ENCODE measurements at places on chromosomes 3 and 15.

DNA sequence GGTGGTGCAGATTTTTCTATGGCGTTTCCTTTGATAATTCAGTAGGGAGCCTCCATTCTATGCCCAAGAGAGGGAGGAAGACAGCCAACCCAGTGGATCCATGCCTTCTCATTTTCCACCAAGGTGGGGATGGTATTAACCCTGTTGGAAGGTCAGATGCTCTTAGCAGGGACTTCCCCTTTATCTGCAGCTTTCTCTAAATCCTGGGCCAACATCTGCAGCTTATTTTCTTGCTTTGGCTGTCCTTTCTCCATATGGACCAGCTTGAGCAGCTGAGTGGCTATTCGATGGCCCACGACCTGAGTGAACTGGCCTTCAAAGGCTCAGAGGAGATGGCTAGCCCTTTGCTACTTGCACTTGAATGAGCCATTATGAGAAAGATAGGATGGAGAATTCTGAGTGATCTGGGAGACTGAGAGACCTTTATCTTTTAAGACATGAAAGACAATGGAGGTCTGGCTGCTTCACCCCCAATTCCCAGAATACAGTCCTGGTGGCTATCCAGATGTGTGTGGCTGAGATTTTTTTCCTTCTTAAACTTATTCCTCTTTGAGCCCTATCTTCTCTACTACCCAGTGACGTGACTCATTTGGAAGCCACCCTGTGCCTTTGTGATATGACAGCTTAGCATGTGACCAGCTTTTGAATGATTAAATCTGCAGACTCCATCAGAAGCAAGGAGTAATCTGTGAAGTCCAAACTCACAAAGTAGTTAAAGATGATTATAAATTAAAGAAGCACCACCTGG lies 39.6 kb upstream of the TRAK1 start:
- DNase-seq, result no peak

GRCh38 chr3:11244121-11244677 lies 28.0 kb upstream of the ATG7 start:
- DNase-seq, result no peak

- DNase-seq, result no peak
Measured at GRCh38 chr15:60781211-60781713, 302.3 kb upstream of the ICE2 start.

DNA sequence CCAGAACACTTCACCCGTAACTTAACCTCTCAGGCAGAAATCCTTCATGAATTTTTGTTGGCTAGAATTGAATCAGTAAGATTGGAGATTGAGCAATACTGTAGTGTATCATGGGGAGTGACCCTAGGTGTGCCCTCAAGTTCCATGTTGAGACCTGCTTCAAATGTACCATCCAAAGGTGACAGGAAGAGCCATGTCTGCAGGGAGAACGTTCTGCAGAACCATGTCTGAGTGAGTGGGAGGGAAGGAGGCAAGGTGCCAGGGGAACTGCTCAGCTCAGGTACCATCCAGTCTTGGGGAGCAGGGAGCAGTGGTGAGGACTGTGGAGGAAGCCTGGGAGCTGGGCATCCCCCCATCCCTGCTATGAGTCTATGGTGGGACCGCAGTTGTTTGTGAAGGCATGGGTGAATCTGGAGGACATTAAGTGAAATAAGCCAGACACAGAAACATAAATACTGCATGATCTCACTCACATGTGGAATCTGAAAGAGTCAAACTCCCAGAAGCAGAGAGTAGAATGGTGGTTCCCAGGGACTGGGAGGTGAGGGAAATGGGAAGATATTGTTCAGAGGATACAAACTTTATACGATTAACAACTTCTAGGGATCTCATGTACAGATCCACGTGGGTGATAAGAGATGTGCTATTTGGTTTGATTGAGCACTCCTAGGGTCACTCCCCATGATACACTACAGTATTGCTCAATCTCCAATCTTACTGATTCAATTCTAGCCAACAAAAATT lies 23.3 kb downstream of the CFAP161 start:
- no peak for DNase-seq

DNA sequence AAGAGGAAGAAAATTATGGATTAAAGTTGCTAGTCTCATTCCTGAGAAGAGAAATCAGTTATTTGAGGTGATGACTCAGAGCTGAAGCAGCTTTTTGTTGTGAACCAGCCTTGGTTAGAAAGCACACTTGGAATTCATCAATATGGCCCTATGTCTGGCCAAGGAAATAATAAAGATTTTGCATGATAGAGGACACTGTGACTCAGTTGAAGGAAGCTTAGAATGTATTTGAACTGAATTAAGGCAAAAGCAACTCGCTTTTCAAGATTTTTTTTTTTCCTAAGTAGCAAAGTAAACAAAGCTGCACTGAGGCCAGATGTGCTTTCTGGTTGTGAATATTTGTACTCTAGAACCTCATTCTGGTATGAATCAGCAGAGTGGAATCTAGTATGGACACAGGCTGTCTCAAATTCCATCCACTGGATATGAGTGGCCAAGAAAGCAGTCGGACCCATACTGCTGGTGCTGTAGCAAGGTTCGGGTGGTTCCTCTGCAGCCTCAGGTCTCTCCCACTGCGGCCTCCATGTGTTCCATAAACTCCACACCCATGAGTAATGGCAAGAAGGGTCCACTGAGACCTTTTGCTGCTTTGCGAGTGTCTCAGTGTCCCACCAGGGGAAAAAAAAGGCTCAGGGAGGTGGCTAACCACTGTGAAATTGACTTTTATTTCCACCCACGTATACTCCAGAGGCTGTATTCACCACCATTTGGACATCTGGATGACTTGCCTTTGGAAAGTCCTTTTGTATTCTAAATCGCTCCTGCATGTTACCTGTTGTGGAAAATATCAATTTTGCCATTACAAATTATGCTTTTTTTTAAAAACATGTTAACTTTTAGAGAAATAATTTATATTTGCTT lies 53.1 kb downstream of the TGFBR2 start:
- DNase-seq, result no peak

- DNase-seq, result no peak
Measured at GRCh38 chr15:76483752-76484151, 147.2 kb downstream of the ISL2 start.

GRCh38 chr15:43484455-43484854 lies 8.5 kb downstream of the TP53BP1 start:
- no peak for DNase-seq

- DNase-seq, result no peak
Measured at GRCh38 chr3:53718462-53718861, 127.8 kb downstream of the CHDH start.

DNA sequence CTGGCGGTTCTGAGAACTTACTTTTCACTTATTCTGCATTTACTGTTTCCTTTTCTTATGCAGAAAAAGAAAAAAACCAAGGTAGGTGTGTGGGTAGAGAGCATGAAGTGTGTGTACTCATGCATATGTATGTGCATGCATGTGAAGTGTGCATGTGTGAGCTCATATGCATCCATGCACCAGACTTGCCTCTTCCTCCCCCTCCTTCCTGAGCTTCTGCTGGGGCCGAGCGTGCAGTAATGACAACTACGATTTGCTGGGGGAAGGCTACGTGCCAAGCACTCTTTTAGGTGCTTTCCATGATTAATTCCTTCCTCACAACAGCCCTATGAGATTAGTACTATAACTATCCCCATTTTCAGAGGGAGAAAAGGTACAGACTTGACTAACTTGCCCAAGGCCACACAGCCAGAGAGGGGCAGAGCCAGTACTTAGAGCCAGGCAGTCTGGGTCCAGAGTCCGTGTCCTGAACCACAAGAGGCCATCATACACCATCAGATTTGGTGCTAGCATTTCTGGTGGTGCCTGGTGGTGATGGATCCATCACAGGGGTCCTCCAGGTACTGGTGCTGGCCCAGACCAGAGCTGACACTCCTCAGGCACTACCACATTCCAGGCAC lies 46.7 kb downstream of the CAPN3 start:
- DNase-seq, result no peak

DNA sequence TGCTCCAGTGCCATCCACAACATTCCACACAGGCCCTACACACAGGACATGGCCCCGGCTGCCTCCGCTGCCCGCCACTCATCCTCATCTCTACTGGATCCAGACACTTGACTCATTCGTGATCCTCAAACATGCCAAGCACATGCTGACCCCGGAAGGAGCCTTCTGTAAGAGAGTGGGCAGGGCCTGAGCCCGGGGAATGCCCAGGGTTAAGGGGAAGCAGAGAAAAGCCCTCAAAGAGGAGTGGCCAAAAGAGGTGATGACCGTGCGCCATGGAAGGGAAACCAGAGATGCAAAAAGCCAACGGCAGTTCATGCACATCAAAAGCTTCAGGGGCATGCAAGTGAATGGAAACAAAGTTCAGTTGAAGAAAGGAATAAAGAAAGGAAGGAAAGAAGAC lies 46.1 kb downstream of the RFTN1 start:
- DNase-seq, result no peak

DNA sequence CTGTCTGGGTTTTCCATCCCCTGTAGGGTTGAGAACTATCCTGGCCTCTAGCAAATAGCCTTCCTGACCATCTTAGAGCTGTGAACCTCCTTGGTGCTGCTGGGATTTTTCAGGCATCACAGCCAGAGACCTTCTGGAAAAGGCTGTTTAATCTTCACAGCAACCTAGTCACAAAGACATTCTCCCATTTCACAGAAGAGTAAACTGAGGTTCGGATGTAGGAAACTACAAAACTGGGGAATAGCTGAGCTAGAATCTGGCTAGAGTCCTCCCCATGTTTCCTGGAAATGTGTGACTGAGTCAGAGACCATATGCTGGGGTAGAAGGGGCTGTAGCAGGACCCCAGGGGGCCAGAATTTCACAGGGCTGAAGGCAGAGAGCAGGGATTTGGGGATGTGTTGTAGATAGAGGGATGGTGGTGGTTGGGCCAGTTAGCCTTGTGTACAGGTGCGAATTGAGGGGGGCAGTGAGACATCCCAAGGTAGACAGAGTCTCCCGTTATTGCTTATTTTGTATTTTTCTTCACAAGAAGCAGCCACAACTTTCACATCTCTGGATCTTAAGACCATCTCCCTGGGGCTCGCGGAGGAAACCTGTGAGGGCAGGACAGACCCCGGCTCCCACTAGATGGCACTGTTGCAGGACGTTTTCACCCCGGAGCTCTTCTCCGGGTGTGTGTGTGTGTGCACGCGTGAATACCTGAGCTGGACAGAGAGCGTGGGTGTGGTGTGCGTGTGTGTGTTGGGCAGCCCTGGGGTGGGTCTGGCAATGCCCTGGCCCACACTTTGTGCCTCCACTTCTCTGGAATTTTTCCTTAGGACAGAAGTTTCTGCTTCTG lies 66.9 kb upstream of the PRR23C start:
- no peak for DNase-seq

DNA sequence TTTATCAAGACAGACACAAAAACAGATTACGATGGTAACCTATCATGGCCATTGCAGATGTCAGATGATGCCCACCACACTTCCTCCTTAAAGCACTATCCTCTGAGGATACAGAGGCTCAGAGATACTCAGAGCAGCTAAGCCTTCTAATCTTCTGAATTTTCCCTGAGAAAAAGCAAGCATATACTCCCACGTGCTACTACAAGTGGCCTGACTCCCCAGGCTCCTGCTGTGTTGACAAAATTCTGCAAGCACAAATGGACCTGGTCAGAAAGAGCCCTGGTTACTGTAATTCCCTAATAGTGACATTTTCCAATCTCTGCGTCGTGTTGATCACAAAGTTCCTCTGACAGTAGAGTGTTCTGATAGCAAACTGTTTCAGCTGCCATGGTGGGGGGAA lies 207.1 kb downstream of the KCNMB2 start:
- DNase-seq, result no peak

DNA sequence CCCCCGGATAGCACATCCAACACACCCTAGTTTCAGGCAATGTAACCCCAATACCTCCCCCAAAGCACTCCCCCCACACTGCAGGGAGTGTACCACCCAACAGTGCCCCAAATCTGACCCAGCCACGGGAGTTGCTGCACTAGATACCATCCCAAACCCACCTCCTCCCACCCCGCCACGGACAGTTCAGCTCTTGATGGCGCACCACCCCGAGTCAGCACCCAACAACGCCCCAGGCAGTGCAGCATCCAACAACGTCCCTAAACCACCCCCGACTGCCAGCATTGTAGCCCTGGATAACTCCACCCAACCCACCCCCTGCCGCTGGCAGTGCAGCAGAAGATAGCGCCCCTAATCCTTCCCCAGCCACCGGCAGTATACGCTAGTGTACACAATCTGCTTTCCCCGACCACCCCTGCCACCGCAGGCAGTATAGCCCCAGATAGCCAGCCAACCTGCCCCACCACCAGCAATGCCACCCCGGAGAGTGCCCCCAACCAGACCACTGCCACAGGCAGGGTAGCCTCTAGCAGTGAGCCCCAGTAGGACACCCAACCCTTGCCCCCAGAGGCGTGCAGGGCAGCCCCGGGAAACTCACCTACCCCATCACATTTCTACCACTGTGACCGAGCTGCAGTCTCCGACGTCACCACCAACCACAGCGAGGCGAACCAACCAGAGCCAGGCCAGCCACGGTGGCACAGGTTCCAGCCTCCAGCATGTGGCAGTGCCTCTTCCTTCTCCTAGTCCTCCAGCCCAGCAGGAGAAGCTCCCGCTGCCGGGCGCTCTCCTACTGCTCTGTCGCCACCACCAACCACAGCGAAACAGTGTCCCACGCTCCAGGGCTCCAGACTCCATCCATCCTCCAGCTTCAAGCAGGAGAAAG lies 178.1 kb downstream of the POTEB3 start:
- DNase-seq, result no peak

DNA sequence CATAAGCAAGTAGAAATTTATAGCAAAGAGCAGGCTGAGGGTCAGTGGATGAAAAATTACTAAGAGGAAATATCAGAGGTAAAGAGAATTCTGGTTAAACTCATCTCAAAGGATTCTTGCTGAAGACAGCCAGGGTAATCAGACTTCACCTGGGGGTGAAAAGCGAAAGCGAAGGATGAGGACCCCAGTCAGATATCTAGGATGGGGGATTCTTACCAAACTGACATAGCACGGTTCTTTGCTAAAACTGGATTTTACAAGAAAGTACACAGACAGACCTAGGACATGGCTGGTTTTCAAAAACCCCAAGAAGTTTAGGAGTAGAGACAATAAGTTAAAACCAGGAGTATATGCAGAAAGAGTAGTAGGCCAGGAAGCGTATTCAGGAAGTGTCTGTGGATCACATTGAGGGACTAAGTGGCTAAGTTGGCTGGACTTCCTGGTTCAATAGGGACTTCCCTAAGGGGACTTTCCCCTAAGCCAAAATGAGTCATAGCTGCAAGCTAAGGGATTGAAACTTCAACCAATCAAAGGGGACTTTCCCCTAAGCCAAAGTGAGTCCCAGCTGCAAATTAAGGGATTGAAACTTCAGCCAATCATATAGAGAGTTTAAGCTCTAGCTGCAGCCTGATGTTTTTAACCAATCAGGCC lies 2.4 kb upstream of the CFAP91 start:
- DNase-seq, result no peak

GRCh38 chr15:31469786-31470525 lies 143.3 kb downstream of the KLF13 start:
- no peak for DNase-seq

DNA sequence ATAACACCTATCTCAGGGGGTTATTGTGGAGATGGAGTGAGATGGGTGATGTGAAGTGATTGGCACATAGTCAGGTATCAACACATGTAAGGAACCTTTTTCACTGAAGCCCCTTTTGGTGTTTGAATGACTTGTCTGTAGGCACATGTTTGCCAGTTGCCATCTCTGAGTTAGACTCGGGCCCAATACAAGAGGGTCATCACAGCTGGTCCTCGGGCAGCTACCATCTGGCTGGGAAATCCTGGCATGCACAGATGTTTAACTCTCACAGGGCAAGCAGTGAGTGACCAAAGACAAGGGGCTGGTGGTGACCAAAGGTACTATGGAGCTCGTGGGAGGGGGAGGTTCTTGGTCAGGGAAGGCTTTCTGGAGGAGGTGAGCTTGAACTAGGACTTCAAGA lies 118.8 kb downstream of the CLSTN2 start:
- no peak for DNase-seq
